GM23338 (cell line): ENCODE measurements at places on chromosomes 7 and 10. TPM values are rescaled to one million over a fixed set of nuclear protein-coding genes. Genes with fewer than 3 reads are reported as not detected.

The GDF10 gene
- 0.21 and 0.43 TPM in 2 replicates for total RNA-seq

The AOC1 gene
- 0.47 TPM in 1 of 2 replicates, not detected in the other for total RNA-seq

The ERVW-1 gene
- 0.07 TPM in 1 of 2 replicates, not detected in the other for total RNA-seq

The VGF gene
- 3.3 and 4.4 TPM in 2 replicates for total RNA-seq

The CLDN12 gene
- 48.5 and 52.1 TPM in 2 replicates for total RNA-seq

The MMD2 gene
- total RNA-seq, result 0.38 and 0.39 TPM in 2 replicates

DNA sequence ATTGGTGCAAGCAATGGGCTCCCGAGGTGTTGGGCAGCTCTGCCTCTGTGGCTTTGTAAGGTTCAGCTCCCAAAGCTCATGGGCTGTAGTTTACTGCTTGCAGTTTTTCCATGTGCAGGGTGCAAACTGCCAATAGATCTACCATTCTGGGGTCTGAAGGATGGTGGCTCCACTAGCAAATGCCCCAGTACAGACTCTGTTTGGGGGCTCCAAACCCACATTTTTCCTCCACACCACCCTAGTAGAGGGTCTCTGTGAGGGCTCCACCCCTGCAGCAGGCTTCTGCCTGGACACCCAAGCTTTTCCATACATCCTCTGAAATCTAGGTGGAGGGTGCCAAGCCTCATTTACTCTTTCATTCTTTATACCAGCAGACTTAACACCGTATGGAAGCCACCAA lies 17.4 kb upstream of the ZNF37A start:
- no peak overlapping the region for H3K27ac ChIP-seq
- no peak overlapping the region for H3K4me3 ChIP-seq
- H3K36me3 ChIP-seq, result no peaks in the 10 kb centered on the region; the same call in 1 of the 2 replicates
- no peaks in the 10 kb centered on the region for H3K4me1 ChIP-seq
- no peaks in the 10 kb centered on the region for H3K27me3 ChIP-seq

DNA sequence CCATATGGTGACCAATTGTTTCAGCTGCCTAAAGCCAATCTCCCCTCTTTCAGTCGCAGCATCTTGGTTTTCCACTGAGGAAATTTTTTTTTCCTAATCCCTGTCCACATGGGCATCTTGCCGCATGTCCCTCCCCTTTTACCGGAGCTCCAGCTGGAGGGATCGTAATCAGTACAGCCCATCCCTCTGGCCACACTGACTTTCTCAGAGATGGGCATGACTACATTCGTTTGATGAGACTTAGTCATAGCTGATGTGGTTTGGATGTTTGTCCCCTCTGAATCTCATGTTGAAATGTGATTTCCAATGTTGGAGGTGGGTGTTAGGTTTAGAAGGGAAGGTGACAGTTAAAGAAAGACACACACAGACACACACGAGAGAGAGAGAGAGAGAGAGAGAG lies 186.8 kb upstream of the CXCL12 start:
- no peak overlapping the region for H3K4me3 ChIP-seq
- no peaks in the 10 kb centered on the region for H3K4me1 ChIP-seq
- no peaks in the 10 kb centered on the region for H3K36me3 ChIP-seq
- no peak overlapping the region for H3K27ac ChIP-seq
- H3K27me3 ChIP-seq, result no peaks in the 10 kb centered on the region
- no peak for DNase-seq

DNA sequence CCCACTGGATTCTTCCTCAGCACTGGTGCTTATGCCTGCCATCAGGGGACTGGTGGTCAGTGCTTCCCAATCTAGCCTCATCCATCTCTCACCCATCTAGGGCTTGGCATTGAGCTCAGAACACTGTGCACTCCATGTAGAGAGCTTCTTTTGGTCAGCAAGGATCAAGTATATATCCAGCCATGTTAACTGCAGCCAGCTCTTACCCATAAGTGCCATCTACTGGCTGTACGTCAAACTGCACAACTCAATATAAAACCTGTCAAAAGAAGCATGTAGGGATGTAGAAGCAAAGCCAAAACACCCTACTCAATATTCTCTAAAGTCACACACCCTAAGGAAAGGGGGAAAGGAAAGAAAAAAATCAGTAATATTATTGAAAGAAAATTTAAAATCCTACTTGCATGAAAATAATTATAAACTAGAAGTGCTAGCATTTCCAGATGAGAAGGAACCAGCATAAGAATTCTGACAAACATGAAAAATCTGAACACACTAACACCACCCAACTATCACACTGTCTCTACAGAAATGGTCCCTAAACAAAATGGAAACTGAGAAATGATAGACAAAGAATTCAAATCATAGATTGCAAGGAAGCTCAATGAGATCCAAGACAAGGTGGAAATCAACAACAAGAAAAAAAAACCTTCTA lies 531.1 kb upstream of the STEAP1 start:
- H3K27me3 ChIP-seq, result no peaks in the 10 kb centered on the region
- H3K4me1 ChIP-seq, result no peaks in the 10 kb centered on the region
- DNase-seq, result peak; percentile 66
- H3K36me3 ChIP-seq, result no peaks in the 10 kb centered on the region
- H3K4me3 ChIP-seq, result no peak overlapping the region
- no peak overlapping the region for H3K27ac ChIP-seq

DNA sequence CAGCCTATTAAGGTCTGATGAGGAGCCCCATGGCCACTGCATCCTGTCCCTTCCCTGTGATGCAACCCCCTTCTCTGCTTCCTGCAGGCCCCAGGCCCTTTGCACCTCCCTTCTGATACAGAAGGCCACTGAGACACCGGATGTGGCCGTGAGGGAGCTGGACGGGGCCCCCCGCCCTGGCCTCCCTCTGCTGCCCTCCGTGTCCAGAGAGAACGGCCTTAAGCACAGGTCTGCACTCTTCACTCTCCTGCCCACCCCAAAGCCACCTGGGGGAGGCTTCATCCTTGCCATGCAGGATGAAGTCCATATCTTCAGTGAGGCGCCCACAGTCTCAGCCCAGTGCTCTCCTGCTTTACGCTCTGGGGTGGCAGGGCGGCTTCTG lies 86.9 kb upstream of the GNA12 start:
- H3K4me3 ChIP-seq, result no peak overlapping the region
- DNase-seq, result no peak
- no peaks in the 10 kb centered on the region for H3K4me1 ChIP-seq
- H3K27ac ChIP-seq, result no peak overlapping the region
- no peaks in the 10 kb centered on the region for H3K27me3 ChIP-seq
- no peaks in the 10 kb centered on the region for H3K36me3 ChIP-seq

DNA sequence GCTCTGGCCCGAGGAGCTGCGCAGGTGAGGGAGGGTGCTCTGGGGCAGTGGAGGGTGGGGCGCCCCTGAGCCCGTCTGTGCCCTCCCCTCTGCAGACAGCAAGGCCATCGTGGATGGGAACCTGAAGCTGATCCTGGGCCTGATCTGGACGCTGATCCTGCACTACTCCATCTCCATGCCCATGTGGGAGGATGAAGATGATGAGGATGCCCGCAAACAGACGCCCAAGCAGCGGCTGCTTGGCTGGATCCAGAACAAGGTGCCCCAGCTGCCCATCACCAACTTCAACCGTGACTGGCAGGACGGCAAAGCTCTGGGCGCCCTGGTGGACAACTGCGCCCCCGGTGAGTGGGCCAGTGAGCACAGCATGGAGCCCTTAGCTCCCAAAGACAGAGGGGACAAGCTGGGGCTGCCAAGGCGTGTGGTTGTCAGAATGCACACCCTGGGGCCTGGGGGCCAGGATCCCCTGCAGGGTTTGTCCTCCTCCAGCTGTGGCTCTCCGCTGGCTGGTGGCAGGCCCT lies 5.1 kb downstream of the FLNC start:
- peaks cover 19% of the 10 kb centered on the region for H3K27me3 ChIP-seq
- H3K4me1 ChIP-seq, result peaks cover 22% of the 10 kb centered on the region
- no peak overlapping the region for H3K4me3 ChIP-seq
- no peak for DNase-seq
- H3K27ac ChIP-seq, result no peak overlapping the region

- peaks cover 25% of the 10 kb centered on the region for H3K4me1 ChIP-seq
- peak; percentile 69 for DNase-seq
- H3K27me3 ChIP-seq, result peaks cover 71% of the 10 kb centered on the region
- H3K27ac ChIP-seq, result no peak overlapping the region
- H3K4me3 ChIP-seq, result peak overlapping the region; percentile 70
Measured at GRCh38 chr7:28957064-28957750, 923 bp downstream of the TRIL start.

DNA sequence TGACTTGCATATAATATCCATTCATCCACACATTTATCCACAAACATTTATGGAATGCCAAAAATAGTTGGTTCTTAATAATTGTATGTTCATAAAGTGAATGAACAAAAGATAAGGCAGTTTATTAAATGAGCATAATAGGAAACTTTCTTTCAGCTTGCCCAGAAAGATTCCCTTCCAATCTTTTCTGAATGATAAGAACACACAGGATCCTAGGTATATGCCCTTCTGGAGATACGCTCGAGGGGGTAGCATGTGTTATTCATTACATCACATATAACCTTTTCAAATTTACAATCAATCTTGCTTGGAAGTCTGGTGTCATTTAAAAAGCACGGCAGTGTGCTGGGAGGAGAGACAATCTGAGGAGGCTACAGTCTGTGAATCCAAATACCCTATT lies 80.4 kb upstream of the PDK4 start:
- no peaks in the 10 kb centered on the region for H3K4me1 ChIP-seq
- no peak for DNase-seq
- H3K27me3 ChIP-seq, result no peaks in the 10 kb centered on the region
- no peaks in the 10 kb centered on the region for H3K36me3 ChIP-seq

- DNase-seq, result peak; percentile 89
- no peaks in the 10 kb centered on the region for H3K36me3 ChIP-seq
Measured at GRCh38 chr10:59709395-59710125, at the start of gene SLC16A9. TSS of gene SLC16A9 (minus strand) at chr10:59709850. CDS start at chr10:59684291, 25,559 bp downstream.

DNA sequence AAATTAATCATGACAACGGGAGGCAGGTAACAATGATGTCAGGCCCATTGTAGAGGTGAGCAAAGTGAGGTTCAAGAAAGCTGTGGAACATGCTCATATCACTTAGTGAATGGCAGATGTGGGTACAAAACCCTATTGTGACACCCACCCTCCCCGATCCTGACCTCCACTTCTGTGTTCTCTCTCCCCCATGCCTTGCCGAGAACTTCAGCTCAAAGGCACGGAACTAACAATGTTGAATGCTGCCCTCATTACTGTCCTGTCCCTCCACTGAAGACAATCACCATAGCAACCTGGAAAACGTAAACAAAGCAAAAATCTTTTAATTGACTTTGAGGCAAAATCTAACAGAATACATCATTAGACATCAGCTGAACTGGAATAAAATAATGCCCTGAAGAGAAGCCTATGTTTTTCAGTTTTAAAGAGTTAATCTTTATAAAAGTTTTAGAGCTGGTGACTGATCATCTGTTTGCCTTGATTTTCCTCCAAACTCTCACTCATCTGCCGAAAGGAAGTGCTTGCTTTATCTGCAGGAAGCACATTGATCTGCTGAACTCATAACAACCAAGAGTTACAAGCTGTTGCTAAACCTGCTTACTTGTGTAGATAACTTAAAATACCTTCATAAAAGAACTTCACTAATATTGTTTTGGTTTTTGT lies 133.6 kb downstream of the CUBN start:
- H3K4me3 ChIP-seq, result no peak overlapping the region
- no peaks in the 10 kb centered on the region for H3K36me3 ChIP-seq
- DNase-seq, result peak; percentile 48
- no peaks in the 10 kb centered on the region for H3K27me3 ChIP-seq

GRCh38 chr7:4308205-4308590 lies 373.9 kb upstream of the FOXK1 start:
- H3K27ac ChIP-seq, result no peak overlapping the region
- no peaks in the 10 kb centered on the region for H3K27me3 ChIP-seq
- no peaks in the 10 kb centered on the region for H3K36me3 ChIP-seq
- no peak for DNase-seq
- H3K4me3 ChIP-seq, result no peak overlapping the region

GRCh38 chr10:60105295-60105695 lies 198.9 kb upstream of the CCDC6 start:
- no peaks in the 10 kb centered on the region for H3K36me3 ChIP-seq
- H3K4me1 ChIP-seq, result no peaks in the 10 kb centered on the region
- H3K27me3 ChIP-seq, result no peaks in the 10 kb centered on the region
- H3K27ac ChIP-seq, result no peak overlapping the region

DNA sequence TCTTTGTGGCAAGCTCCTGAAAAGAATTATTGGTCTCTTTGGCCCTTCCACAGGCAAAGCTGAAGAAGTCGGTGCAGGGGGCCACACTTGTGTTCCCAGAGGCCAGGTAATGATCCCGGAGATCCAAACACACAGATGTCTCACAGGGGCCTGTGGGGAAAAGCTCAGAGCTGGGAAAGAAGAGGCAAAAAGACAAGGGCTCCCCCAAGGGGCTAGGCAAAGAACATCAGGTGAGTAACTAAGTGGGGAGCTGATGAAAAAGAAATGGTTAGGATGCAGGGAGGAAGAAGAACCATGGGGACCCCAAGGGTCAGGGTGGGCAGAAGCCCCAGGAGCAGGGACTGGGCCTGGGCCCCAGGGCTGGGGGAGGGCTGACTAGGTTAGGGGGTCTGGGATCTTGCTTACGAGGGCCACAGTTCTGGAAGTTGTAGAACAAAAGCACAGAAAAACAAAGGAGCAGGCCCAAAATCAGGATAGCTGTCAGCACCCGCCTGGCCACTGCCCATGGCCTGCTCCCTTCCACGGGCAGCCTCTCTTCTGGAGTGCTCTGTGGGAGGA lies 1.1 kb downstream of the KEL start:
- H3K27me3 ChIP-seq, result no peaks in the 10 kb centered on the region
- H3K4me3 ChIP-seq, result no peak overlapping the region
- peaks cover 32% of the 10 kb centered on the region for H3K4me1 ChIP-seq

DNA sequence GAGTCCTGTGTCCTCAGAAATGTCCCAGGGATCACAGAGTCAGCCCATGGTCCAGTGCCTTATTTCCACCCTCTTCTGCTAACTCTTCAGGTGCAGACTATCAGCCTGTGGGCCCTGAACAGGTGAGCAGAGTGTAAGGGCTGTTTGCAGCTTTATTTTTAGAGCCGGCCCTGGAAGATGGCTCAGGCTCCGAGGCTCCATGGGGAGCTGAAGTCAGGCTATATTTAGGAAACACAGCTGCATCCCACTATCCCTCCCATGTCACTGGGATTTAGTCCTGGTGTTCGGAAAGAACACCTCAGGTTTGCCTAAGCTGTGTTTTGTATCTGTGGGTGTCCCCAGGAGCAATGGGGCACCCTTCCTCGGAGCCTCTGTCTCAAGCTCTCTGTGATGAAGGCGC lies 126.9 kb downstream of the RPS24 start:
- no peaks in the 10 kb centered on the region for H3K4me1 ChIP-seq
- no peaks in the 10 kb centered on the region for H3K36me3 ChIP-seq
- DNase-seq, result no peak
- H3K27me3 ChIP-seq, result no peaks in the 10 kb centered on the region
- no peak overlapping the region for H3K4me3 ChIP-seq

DNA sequence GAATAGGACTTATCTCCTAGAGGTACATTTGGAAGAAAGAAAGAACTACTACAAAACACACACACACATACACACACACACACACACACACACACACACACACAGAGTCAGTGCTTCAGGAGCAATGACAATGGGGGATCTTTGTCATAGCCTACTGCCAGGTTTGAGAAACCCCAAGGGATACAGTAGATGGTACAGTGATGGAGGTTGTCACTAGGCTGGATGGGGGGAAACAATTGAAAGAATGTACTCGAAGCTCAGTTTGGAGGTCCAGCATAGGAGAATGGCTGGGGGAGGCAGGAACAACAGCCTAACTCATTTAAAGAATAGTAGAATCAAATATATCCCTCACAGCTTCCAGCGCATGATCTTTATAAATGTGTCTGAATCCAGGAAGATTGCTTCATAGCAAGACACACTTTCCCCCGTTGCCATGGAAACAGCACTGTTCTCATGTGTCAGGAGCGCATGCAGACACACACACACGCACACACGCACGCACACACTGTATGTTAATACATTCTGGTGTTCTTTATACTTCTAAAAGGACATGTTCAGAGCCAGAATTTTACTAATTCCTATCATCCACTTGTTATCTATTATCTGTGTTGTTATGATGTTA lies 32.6 kb upstream of the ZNRF2 start:
- no peaks in the 10 kb centered on the region for H3K27me3 ChIP-seq
- H3K27ac ChIP-seq, result no peak overlapping the region
- H3K36me3 ChIP-seq, result no peaks in the 10 kb centered on the region
- H3K4me1 ChIP-seq, result no peaks in the 10 kb centered on the region
- H3K4me3 ChIP-seq, result no peak overlapping the region
- no peak for DNase-seq
